LNCaP clone FGC (cell line): ENCODE measurements at places on chromosomes 12 and 14.

DNA sequence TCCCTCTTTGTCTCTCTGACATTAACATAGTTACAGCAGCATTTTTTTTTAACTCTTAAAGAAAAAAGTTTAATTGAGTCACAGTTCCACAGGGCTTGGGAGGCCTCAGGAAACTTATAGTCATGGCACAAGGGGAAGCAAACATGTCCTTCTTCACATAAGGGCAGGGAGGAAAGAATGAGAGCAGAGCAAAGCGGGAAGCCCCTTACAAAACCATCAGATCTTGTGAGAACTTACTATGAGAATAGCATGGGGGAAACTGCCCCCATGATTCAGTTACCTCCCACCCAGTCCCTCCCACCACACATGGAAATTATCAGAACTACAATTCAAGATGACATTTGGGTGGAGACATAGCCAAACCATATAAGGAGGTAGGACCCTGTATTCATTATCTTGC, 96.2 kb downstream of the PLBD1 start:
- no peak for DNase-seq

GRCh38 chr12:101738920-101739665, at the start of gene SYCP3:
Gene SYCP3, minus strand, starts transcription at chr12:101739462. Its CDS starts 1,527 bp downstream, at chr12:101737935.
- DNase-seq = no peak

DNA sequence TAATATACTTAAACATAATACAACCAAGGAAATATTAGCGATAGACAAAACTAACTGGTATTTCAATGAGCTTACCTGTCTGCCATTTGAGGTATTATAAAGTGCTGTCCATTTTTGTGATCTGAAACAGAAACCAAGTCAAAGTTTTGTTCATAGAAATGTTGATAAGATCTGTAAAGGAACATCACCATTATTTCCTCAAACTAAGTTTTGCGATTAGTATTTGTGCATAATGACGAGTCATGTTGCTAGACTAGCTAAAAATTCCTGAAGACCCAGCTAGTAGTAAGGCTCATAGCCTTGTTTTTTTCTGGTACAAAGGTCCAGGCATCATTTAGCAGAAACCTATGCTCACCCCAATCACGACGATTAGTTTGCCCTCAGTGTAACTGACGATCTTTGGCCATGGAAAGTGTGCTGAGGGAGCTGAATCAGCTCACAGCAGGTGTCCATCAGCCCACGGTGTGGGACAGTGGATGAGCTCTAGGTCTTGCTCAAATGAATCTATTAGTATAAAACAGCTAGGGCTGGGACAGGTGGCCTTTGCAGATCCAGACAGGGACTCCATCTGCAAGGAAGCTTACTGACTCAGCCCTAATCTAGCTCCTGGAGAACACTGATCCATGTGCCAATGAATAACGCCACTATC, 28.7 kb downstream of the GIT2 start:
- no peak for DNase-seq

DNA sequence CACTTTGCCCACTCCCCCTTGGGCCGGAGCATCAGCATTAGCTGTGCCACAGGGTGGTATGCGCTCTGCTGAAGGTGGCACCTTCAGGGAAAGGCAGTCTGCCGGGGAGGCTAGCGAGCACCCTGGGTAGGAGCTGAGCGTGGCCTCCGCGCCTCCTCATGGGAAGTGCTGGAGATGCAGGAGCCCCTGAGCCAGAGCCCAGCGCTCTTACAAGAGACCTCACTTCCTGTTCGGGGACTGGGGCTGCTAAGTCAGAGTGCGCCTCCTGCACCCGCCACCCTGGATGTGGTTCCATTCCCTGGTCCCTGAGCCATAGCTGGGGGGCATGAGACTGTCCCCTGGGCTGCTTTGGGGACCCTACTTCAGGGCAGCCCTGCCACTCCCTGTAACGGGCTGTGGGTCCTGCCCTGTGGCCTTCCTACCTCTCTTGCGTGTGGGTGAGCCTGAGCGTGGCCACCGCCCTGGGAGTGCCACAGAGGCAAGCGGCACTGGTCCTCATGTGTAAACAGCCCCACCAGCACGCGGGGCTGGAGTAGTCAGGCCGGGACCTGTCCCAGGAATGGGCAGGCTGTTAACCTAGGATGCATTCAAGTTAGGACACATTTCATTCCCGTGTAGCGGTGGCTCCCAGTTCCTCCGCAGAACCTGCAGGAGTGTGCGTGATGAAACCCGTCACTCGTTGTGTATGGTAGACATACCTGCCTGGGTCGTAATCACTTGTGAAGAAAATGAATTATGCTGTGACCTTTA, 19.4 kb downstream of the COA8 start:
- DNase-seq = no peak

DNA sequence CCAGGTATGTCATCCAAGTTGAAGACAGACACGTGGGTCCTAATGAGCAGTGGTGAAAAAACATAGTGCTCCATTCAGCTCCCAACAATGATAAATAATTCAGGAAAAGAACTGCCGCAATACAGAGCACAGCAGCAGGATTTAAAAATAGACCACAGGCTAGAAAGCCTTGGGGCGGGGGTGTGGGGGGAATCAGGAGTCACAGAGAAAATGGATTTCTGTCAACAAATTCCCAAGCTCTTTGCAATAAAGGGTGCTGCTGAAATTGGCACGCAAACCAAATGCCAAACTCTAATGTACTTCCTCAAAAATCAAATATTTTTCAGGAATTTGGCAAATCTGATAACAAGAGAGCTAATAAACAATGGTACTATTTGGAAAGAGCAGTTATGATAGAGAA, 58.6 kb downstream of the R3HDM2 start:
- DNase-seq = no peak

- DNase-seq = no peak
Observed at GRCh38 chr14:91103116-91103515, 10.8 kb upstream of the DGLUCY start.

GRCh38 chr14:96260341-96260821, 4.4 kb downstream of the BDKRB1 start:
- no peak for DNase-seq

GRCh38 chr14:54420478-54421142, 20.6 kb downstream of the CNIH1 start:
- no peak for DNase-seq

GRCh38 chr14:51612449-51612848, 39.3 kb upstream of the FRMD6 start:
- no peak for DNase-seq

DNA sequence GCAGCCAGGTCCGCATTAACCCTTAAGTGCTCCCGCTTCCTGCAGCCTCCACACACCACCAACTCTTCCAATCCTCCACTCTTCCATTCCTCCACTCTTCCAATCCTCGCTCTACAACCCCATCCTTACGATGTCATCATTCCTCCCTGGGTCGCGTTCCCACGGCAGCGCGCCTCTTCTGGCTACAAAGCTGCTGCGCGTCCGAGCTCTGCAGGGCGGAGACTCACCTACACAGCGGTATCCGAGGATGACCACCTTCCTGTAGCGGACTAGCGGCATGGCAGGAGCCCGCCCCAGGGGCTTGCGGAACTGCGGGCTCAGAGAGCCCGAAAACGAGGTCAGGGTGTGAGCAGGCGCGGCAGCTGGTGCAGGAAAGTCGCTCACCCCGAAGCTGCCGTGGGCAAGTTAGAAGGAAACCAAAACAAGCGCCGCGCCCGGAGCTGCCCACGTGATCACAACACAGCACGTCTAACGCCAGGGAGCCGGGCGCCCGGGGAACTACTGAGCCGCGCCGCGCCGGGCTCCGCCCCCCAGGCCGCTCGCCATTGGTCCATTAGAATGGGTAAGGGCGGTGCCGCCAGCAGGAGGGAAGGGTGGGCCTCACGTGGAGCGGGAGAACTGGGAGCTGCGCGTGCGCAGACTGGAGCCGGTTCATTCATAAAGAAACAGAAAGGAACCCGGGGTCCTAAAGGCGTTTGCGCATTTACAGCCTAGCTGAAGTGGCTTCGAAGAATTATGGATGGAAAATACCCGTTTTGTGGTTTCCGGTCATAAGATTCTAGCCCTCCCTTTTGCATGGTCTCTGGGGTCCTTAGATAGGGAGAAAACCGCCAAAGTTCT, at the start of gene RHEBL1:
Gene RHEBL1, minus strand, starts transcription at position 473 of the 840 bp plus-strand sequence. Its CDS starts 194 bp downstream, at position 279.
- DNase-seq = peak; percentile 77

- no peak for DNase-seq
Observed at GRCh38 chr12:6620137-6620884, 13.1 kb upstream of the CHD4 start.
